ENCODE measurements at places on chromosomes 12 and 14.

- no peak for DNase-seq
Observed at GRCh38 chr14:27528328-27528727, 930.5 kb upstream of the NOVA1 start.

GRCh38 chr14:53295985-53296582 is 143.0 kb upstream of the DDHD1 start:
- no peak for DNase-seq

GRCh38 chr14:74257078-74257940 is 18.1 kb downstream of the VSX2 start:
- peak; percentile 43 for DNase-seq

DNA sequence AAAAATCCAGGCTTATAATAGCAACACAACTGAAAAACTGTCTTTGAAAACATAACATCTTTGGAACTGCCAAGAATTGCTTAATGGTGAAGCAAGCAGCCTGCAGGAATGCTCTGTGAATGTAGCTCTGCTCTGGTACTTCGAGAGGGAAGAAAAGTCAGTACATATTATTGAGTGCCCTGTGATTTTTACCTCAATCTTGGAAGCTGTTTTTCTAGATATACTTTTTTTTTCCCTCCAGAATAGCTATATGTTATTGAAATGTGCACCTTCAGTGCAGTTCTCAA is 508.1 kb downstream of the PCNX1 start:
- DNase-seq, result no peak

DNA sequence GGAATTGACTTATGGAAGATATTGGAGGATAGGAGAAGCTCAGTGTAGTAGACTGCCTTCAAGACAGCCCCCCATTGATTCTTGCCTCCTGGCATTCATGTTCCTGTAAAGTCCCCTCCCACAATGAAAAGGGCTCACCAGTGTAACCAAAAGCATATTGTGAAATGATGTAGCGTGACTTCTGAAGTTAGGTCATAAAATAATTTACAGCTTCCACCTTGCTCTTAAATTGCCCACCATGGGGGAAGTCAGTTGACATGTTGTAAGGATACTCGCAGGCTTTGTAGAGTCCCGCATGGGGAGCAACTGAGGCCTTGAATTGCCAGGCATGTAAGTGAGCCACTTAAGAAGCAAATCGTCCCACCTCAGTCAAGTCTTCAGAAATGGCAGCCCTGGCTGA is 25.1 kb downstream of the GTSF1 start:
- DNase-seq, result no peak

DNA sequence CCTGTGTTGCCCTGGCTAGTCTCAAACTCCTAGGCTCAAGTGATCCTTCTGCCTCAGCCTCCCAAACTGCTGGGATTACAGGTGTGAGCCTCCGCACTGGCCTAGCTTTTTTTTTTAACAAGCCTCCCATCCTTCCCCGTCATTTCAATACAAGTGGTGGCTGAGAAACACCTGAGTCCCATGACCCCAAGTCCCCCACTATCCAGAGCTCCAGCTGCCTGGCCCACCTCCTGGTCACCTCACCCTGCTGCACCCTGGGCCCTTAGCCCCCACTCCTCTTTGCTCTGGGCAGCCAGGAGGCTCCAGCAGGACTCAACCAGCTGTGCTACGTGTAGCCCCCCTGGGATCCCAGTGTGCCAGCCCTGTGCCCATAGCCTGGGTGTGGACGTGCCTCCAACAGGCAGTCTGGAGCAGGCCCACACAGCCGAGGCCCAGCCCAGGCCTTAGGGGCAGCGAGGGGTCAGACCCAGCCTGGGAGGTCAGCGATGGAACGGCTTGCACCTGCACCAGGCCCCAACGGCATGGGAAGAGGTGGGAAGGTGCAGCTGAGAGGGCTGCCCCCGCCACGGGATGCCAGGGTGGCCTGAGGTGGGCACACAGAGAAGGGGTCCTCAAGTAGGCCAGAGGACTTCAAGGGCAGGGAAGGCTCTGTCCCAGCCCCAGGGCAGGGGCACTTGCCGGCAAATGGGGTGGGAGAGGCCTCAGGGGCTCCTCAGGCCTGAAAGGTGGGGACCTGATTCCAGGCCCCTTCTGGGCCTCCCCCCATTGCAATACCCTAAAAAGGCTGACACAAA is 6.5 kb downstream of the AHNAK2 start:
- no peak for DNase-seq

GRCh38 chr14:66508846-66509621 is 1.1 kb downstream of the GPHN start:
- DNase-seq, result peak; percentile 36

- DNase-seq, result no peak
Observed at GRCh38 chr12:122891661-122892525, 4.0 kb downstream of the VPS37B start.

- DNase-seq, result no peak
Observed at GRCh38 chr12:132583411-132583710, 27.0 kb downstream of the LRCOL1 start.

DNA sequence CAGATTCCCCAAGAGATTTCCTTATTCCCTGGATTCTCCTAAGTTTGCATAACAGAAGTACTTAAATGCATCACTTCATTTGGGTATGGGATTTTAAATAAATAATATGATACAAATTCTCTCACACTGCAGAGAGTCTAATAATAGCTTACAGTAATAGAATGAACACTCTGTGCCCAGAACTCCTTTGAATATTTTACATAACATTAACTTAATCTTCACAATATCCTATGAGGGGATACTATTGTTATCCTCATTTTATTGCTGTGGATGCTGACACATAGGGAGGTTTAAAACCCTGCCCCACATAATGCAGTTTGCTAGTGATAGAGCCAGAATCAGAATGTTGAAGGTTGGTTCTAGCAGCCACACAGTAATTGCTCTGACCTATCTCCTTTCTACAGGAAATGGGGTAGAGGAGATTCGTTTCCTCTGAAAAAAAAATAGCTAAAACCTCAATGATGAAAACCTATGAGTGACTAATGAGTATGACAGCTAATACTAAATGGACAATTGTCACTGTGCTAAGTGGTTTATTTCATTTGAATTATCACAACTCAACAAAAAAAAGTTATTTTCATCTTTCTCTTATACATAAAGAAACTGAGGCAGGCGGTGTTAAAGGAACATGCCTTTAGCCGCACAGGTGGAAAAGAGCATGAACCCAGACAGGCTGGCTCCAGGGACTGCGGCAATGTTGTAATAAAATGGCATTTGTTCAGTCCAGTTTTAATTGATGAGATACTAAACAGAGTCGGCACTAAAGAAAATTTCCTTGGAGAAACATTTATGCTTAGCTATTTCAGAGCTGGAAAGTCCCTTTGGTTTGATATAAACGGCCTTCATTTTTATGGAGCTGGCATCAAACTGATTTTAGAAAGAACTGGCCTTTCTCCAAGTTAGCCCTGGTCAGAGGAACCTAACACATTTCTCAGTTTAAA is 880.9 kb downstream of the NRXN3 start:
- no peak for DNase-seq

DNA sequence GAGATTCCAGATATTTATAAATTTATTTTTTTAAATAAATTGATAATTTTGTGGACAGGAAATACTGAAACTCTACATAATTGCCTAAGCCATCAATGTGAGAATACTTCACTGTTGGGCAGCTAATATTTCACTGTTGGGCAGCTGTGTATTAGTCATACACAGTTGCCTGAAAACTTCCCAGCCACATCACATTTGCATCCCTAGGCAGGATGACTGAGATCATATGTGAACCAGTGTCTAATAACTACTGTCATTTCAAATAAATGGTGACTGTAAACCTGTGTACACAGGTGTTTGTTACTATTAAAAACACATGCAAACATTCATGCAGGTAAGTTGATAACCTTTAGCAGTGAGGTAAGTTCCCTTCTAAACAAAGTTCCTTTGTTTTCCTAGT is 43.9 kb downstream of the TMTC3 start:
- no peak for DNase-seq
